ENCODE measurements at places on chromosomes 3 and 15.
A peak's percentile ranks its signal among the peaks of the same experiment; 100 is the strongest.

DNA sequence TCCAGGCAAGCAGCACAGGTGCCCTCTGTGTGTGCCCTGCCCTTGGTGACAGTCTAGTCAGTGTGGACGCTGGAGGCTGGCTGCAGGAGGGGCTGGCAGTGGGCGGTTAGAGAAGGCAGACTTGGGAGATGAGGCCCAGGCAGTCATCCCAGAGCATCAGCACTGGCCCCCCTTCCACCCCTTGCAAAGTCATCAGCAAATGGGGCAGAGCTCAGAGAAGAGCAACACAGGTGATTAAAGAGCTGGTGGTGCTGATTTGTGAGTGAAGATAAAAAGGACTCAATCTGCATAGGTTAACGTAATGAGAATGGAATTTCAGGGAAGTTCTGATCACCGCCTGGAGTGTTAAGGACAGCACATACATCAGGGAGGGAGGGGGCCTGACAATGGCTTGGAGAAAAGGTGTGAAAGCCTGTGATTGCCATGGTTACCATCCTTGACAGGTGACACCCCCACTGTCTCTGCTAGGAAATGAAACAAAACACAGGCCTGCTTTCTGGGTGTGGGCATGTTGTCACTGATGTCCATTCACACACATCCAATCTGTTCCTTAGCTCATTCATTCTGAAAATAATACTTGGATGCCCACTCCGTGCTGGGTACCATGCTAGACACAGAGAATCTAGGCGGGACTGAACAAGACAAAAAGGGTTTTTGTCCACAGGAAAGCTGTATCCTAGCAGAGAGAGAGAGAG is 269.6 kb upstream of the ST8SIA2 start:
- no peak for DNase-seq

DNA sequence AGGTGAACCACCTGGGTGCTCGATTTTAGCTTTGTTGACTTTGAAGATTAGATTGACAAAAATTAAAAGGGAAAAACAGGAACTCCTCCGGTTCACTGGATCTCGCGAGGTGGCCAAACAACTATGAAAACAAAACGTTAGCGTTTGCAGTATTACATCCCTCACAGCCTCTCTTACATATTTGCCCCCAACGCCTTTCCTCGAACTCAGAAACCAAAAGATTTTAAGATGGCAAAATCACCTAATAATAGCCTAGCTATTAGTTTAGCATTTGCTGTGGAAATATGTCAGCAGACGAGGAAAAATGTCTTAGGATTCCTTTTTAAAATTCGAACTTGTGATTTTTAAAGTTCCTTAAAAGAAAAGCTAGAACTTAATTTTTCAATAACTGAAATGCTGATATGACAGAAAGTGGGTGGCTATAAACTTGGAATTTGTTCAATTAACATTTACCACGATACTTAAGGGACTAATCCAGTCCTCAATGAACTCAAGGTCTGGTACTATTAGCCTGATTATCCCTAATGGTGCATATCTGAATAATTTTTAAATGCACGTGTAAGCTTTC is 491 bp upstream of the SENP7 start:
- DNase-seq = no peak

GRCh38 chr15:30933293-30933692 is 29.6 kb downstream of the FAN1 start:
- DNase-seq = no peak

GRCh38 chr3:146195030-146195429 is 34.0 kb upstream of the PLOD2 start:
- no peak for DNase-seq

DNA sequence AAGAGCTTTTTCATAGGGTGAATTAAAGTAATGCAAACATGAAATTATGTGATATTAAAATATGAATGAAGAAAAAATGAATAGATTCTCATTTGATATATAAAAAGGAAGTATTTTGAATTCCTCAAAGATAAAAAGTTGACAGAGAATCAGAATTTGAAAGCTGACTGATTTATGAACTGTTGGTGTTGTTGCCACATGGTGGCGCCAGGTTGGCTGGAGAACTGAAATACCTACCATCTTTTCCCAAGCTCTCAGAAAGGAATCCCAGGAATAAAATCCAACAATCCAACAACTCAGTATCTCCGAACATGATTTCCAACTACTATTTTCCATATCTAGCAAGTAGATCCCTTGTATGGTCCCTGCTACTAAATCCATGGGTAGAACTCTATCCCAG is 3.1 kb downstream of the MYRIP start:
- DNase-seq = no peak

GRCh38 chr15:85972805-85973540 is 106.7 kb upstream of the AGBL1 start:
- no peak for DNase-seq

GRCh38 chr3:166451997-166452396 is 614.8 kb upstream of the BCHE start:
- no peak for DNase-seq

GRCh38 chr3:162367429-162368260 is 871.0 kb downstream of the OTOL1 start:
- no peak for DNase-seq

DNA sequence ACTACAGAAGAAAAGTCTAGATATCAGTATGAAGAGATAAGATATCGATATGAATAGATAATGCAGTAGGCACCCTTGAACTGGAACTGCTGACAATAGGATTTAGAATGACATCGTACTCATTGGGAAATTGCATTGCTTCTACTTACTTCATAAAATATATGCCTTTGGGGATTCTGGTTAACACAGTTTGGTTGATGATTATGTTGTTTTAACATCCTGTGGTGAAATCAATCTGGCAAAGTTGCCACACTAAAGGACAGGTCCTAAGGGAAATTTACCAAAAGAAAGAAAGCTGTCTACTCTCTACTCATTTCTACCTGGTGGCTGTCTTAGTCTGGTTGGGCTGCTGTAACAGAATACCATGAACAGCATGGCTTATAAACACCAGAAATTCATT is 417.4 kb upstream of the DPH6 start:
- DNase-seq = no peak

GRCh38 chr3:64756398-64756986 is 68.7 kb upstream of the ADAMTS9 start:
- no peak for DNase-seq

- DNase-seq = peak; percentile 20
Measured at GRCh38 chr3:39278616-39278935, 1.3 kb downstream of the CX3CR1 start.

DNA sequence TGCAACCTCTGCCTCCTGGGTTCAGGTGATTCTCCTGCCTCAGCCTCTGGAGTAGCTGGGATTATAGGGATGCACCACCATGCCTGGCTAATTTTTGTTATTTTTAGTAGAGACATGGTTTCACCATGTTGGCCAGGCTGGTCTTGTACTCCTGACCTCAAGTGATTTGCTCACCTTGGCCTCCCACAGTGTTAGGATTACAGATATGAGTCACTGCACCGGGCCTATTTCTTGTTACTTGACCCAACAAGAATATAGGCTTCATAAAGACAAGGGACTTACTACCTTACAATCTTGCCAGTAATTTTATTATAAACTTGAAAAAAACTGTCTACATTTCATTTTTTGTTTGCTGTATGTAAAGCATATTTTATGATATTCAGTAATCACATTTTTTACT is 21.4 kb upstream of the ZBTB47 start:
- no peak for DNase-seq

DNA sequence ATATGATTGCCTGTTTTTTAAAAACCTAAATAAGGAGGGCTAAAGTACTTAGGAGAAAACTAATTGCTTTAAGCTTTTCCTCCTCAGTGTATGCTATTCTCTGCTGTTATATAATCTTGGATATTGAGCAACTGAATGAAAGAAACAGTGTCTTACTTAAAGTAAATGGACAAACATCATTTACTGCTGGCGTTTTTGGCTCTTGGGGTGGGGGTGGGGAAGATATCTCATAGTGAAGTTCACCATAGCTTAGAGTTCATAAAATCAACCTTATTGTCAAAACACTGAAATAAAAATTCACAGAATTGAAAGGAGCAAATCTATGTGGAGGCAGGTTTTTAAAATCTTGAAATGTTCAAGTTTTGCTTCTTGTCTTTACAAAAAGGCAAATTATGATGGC is 256.4 kb upstream of the SOX2 start:
- no peak for DNase-seq

DNA sequence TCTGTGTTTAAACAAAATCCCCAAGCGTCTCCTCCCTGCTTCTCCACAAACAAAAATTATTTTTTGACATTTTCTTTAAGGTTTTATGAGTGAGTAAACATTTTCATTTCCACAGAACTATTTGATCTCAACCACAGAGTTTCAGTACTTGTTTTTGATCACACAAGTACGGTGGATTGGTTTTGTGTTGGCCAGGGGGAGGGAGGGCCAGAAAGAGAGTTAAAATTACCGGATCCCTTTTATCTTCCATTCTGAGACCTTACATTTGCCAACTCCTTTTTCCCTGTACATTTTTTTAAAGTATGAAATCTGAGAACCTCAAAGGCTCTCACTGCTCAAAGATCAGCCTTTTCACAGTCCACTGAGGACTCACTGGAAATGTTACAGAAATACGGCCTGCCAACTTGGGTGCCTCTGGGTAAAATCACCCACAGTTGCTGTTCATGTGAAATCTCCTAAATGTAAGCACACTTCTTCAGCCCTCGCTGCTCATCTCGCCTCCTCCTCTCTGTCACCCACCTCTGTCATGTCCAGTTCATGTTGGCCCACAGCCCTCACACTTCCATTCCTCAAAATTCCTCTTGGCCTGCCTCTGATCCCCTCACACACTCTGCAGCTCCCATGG is 1.7 kb downstream of the HOMER2 start:
- DNase-seq = no peak

DNA sequence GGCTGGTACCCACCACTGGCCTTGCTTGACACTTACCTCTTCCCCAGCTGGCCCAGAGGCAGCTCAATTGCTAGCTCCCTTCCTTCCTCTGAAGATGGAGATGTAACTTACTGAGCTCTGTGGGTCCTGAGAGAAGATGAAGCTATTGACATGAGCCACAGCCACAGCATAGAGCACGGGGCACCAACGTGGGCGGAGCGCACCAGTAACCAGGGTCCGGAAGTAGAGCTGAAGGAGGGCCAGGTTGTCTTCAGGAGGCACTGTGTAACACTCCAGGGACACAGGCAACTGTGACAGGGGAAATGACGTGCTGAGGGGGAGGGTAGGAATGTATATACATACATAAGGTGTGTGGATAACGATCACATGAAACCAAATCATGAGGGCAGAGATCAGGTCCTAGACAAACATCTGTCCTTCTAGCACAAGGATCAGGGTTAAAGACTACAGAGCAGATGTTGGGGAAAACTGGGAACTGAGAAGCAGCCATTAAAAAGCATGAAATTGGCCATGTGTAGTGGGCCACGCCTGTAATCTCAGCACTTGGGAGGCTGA is 4.3 kb upstream of the LTK start:
- DNase-seq = no peak

DNA sequence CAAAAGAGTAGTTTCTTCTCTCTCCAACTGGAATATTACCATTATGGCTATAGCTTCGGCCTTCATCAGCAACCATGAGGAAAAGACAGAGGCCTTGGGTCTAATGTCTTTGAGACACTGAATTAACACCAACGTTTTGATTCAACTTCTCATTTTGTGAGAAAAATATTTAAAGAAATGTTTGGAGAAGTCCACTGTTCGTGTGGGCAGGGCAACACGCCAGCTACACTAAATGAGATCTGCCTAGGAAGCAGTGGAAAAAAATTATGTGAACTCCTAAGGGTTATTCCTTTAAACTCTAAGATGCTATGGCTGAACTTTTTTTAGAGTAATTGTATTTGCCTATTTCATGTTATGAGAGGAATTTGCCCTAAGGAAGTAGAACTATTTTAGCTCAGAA is 41.8 kb downstream of the NCEH1 start:
- DNase-seq = no peak

- no peak for DNase-seq
Measured at GRCh38 chr3:190532731-190533203, 18.9 kb downstream of the IL1RAP start.

GRCh38 chr3:148079370-148079769 is 618.3 kb upstream of the AGTR1 start:
- DNase-seq = no peak

GRCh38 chr15:29055876-29056275 is 170.1 kb downstream of the APBA2 start:
- no peak for DNase-seq

- no peak for DNase-seq
Measured at GRCh38 chr3:46490338-46491084, 7.3 kb upstream of the RTP3 start.

GRCh38 chr3:113626503-113627371 is 69.7 kb downstream of the USF3 start:
- DNase-seq = no peak

GRCh38 chr15:68177742-68178141 is 27.4 kb downstream of the CALML4 start:
- no peak for DNase-seq

DNA sequence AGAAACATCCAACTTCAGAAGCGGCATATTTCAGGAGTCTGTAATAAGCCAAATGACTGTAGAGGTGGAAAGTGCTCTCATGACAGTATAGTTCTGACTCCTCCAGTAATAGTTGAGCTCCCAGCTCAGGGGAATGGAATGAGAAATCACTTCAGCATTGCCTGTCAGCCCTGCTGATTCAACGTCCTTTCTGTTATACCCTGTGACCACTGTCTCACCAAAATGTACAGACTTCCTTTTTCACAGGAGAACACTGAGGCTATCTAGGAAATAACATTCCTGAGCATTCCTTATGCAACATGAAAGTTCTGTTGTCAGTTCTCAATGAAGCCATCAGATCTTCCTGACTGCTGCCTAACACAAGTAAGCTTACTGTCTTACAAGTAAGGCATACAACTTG is 284.5 kb upstream of the MME start:
- no peak for DNase-seq

DNA sequence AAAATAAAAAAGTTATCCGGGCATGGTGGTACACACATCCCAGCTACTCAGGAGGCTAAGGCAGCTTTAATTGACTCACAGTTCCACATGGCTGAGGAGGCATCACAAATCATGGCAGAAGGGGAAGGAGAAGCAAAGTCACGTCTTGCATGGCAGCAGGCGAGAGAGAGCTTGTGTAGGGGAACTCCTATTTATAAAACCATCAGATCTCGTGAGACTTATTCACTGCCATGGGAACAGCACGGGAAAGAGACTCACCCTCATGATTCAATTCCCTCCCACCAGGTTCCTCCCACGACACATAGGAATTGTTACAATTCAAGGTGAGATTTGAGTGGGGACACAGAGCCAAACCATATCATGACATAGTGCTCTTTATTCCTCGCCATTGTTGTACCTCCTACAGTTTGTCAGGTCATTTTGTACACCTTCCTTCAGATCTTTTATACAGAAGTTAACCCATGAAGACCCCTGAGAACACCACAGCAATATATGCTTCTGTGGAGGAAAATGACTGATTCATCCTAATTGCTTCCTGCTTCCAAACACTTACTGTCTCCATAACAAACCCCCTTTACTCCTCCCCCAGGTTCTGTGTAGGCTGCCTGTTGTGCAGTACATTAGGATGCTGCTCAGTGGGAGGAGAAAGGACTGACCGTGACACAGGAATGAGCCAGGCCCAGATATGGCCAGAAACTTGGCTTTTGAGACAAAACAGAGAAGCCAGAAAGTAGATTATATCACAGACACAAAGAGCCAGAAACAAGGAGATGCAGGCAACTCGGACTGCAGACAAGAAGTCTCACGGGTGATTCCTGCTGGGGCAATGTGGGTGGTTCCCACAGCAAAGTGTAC is 67.9 kb upstream of the HEG1 start:
- DNase-seq = no peak
